Adrenal gland (tissue), 19 donors: ENCODE measurements at places on chromosomes 1 and 21. TPM values are rescaled to one million over a fixed set of nuclear protein-coding genes. Genes with fewer than 3 reads are reported as not detected.
A peak's percentile ranks its signal among the peaks of the same experiment; 100 is the strongest.

GRCh38 chr1:77834771-77835334, 53.6 kb upstream of the NEXN start:
- no peak for DNase-seq

- DNase-seq, result no peak
These were observed 130.8 kb downstream of the CAPN8 start for GRCh38 chr1:223534677-223535076.

DNA sequence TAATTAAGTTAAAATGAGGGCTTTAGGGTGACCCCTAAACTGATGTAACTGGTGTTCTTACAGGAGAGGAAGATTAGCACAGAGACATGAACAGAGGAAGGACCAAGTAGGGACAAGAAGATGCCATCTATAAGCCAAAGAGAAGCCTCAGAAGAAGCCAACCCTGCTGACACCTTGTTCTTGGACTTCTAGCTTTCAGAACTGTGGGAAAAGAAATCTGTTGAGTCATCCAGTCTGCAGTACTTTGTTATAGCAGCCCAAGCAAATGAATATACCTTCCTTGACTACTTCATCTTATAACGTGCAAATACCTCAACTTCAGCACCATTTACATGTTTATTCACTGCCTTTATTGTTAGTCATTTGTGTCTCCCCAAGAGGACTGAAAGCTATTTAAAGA, 3.4 kb downstream of the ZBTB21 start:
- DNase-seq, result no peak

GRCh38 chr1:17370618-17371017, 1.4 kb upstream of the PADI6 start:
- DNase-seq, result no peak

- no peak for DNase-seq
These were observed 144.2 kb downstream of the LYPLAL1 start for GRCh38 chr1:219317762-219318353.

- no peak for DNase-seq
These were observed 3.3 kb upstream of the KISS1 start for GRCh38 chr1:204199579-204199978.

GRCh38 chr1:66552287-66552686, 18.3 kb downstream of the SGIP1 start:
- DNase-seq, result no peak

GRCh38 chr1:95503278-95504030, 269.4 kb downstream of the RWDD3 start:
- DNase-seq, result no peak

- no peak for DNase-seq
These were observed 188.0 kb downstream of the RERE start for GRCh38 chr1:8629241-8630091.

- DNase-seq, result no peak
These were observed 39.3 kb upstream of the RGS4 start for GRCh38 chr1:163029901-163030300.

DNA sequence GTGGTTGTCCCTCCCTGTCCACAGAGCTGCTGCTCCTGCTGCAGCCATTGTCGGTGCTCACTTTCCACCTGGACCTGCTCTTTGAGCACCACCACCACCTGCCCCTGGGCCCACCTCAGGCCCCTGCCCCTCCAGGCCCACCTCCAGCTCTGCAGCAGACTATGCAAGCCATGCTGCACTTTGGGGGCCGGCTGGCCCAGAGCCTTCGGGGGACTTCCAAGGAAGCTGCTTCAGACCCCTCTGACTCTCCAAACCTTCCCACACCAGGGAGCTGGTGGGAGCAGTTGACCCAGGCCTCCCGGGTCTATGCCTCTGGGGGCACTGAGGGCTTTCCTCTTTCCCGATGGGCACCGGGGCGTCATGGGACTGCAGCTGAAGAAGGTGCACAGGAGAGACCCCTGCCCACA, 5.9 kb downstream of the RUSC1 start:
- peak; percentile 19 for DNase-seq

DNA sequence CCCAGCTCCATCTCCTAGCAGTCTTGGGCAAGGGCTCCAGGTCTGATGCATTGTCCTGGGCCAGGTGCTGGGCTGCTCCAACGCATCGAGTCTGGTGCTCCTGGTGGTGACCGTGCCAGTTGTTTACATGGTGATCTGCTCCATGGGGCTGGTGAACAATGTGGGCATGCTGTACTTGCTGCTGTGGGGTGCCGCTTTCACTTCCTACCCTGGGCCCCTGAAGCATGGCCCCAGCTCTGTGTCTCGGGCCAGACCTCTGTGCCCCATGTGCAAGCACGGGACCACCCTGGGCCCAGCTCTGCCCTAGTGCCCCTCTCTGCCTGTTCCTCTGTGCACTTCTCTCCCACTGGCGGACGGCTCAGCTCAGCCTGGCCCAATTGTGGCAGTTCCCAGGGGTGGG, 119.4 kb downstream of the MAST2 start:
- DNase-seq, result no peak

- no peak for DNase-seq
These were observed 3.2 kb downstream of the LRRC8C start for GRCh38 chr1:89635825-89636815.

DNA sequence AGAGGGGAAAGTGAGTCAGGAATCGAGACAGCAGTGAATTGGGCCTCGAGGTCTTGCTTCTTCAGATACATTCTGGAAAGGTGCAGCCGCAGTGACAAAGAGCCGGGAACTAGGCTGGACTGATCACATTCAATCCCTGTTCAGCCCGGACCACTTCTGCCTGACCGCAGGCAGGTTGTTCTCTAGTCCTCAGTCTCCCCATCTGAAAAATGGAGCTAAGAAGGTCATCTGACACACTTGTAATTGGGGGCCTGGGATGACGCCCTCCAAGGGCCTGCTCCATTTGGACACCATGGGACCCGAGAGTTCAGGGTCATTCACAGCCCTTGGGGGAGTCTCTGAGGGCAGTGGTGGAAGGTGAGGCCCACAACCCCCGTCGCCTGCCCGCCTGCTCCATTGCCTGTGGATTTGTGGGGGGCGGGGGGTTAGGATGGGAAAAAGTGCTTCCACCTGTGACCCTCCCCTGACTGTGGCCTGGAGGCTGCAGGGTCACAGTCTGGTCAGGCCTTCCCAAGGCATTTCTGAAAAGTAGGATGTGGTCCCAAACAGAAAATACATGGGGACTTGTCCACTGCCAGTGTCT, 87.9 kb upstream of the CSF3R start:
- DNase-seq, result no peak

DNA sequence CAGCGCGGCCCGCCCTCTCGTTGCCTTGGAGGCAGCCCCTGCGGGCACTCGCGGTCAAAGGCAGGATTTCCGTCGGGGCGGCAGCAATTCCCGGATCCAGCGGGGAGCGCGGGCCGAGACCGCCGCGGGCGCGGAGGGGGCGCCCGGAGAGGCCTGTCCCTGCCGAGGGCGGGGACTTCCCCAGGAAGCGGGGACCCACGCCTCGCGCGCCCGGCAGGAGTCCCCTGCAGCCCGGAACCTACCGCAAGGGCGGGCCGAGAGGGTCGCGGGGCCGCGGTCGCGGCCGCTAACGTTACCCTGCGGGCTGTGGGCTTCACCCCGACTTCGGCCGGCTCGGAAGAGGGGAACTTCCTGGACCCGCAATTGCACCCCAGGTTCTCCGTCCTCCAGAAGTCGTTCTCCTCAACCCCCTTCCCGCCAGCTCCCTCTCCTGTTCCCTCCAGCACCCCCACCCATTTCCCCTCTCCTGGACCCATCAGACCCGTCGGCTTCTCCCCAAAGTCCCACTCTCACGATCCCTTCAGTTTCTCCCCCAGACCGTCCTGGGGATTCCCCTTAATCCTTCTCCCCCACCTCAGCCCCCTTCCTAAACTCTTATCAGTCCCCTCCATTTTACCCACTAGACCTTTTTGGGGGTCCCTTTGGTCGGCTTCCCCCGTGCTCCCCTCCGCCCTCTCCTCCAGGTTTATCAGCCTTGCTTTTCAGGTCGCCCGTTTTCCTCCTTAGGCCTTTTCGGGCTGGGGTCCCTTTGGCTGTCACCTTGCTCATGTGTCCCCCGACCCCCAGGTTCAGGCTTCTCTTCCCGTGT, 604 bp downstream of the FGR start:
- DNase-seq, result no peak

GRCh38 chr1:115220340-115221270, 117.4 kb downstream of the NGF start:
- DNase-seq, result no peak

- no peak for DNase-seq
These were observed 24.2 kb upstream of the HSD3B1 start for GRCh38 chr1:119482517-119483425.

DNA sequence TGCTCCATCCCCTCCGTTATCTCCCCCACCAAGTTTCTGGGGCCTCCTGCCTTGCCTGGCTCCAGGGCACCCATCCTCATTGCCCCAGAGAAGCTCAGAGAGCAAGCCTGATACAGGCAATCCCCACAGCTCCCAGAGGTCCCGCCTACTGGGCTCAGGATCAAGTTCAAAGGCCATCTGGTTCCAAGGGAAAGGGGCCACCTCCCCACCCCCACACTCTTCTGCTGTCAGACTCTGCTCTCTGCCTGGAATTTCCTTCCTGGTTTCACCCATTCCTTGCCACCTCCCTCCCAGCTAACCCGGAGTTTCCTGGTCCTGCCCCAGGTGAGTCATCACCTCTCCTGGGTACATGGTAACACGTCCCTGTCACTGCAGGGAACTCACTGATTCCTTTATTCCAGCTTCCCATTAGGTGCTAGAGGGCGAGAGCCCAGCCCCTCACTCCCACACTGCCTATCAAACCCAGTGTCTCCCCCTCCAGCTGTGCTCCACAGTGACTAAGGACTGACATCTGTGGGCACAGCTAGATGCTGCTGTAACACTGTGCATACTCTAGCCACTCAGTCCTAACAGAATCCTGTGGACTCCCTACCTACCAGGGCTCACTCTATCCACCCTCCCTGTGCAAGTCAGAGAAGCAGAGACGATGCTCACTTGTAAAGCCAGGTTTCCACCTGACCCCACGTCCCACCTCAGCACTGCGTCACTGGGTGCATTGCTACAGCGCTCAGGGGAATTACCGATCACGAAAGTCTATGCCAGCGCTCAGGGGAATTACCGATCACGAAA, 21.8 kb downstream of the RSPH1 start:
- peak; percentile 13 for DNase-seq

GRCh38 chr1:171245458-171246064, 2.7 kb upstream of the FMO1 start:
- peak; percentile 38 for DNase-seq

DNA sequence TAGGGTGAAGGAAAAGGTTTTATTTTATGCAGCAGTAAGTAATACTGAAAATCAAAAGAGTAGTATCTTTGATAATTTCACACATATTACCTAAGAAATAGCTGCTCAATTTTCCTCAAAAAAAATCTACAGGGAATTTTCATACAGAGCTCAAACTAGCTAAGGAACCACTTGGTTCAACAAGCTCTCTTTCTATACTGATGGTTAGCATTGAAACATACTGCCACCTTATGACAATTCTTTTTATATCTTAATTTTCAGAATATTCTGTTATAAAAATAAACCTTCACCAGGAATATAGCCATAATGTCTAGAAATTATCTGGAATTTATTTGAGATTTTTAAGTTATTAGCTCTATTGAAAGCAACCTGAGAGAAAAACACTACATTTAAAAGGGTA, 142.1 kb downstream of the DPYD start:
- no peak for DNase-seq

DNA sequence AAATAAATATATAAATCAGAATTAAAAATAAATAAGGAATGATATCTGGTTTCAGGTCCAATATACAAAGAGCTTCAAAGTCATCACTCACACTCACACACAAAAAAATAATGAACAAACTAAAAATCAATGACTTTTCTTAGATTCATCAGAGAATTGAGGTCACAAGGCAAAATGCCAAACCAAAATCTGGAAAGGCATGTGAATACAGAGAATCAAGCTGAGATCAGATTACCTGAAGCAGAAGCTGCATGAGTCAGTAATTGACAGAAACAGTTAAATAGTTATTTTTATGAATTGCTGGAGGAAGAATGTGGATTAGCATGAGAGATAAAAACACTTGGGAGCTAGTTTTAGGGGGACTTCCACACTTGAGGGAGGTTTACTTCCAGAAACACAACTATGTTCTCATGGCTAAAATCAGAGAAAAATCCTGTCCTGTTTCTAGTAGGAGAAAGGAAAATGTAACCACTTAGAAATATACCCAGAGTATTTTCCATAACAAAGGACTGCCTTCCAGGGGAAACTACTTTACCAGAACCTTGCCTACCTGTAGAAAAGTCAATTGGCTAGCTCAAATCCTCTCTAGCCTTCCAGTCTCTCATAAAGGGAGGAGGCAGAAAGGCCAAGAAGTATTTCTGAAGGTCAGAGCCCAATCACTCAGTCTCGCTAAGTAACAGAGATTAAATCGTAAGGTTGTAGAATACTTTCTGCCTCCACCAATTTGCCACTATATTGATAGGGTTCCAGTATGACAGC, 536.6 kb upstream of the NR5A2 start:
- DNase-seq, result no peak

DNA sequence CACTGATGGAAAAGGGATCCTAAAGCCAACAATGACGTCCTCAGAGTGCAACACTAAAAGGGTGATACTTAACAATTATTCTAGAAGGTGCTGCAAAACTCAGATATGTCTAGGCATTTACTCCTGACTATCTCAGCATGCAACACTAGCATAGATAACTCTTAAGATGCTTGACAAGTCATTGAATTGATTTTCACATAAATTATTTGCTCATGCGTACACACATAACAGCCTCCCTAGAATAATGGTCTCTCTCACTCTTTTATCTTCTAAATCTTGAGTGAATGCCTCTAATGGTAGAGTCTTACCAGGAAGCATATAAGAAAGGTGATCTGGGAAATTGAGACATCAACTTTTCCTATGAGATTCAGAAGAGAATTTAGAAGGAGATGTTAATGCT, 1283.7 kb downstream of the MRPL39 start:
- DNase-seq, result no peak

- no peak for DNase-seq
These were observed at the start of gene SLAMF7 for GRCh38 chr1:160739098-160739511. SLAMF7 (plus strand) TSS chr1:160739247; CDS start chr1:160739302, 55 bp downstream.

ELAVL4 gene
- 4.5 TPM for total RNA-seq

PIGR gene
- 1.5 TPM for total RNA-seq

MROH9 gene
- total RNA-seq, result not detected

PLPPR4 gene
- 0.23 TPM for total RNA-seq

RBBP5 gene
- 17.9 TPM for total RNA-seq

OR6N1 gene
- not detected for total RNA-seq

CLEC20A gene
- not detected for total RNA-seq

VAV3 gene
- 2.6 TPM for total RNA-seq

SLC30A10 gene
- total RNA-seq, result 0.41 TPM

SPRR2B gene
- total RNA-seq, result not detected

OR14A2 gene
- total RNA-seq, result not detected
